ENCODE measurements at places on chromosomes 5 and 9. TPM values are rescaled to one million over a fixed set of nuclear protein-coding genes. Genes with fewer than 3 reads are reported as not detected.

Gene FCN2
- total RNA-seq, result not detected

Gene ACTBL2
- not detected for total RNA-seq

Gene CCNH
- total RNA-seq, result 93.9 TPM

Gene TERT
- total RNA-seq, result not detected

Gene IFNA2
- total RNA-seq, result not detected

Gene MEF2C
- total RNA-seq, result 0.12 TPM

Gene SLC36A3
- not detected for total RNA-seq

Gene ZBED3
- total RNA-seq, result 0.67 TPM

Gene ECM2
- total RNA-seq, result not detected

Gene NFIB
- not detected for total RNA-seq

Gene HMMR
- 0.15 TPM for total RNA-seq

Gene SLF1
- total RNA-seq, result 16.5 TPM

DNA sequence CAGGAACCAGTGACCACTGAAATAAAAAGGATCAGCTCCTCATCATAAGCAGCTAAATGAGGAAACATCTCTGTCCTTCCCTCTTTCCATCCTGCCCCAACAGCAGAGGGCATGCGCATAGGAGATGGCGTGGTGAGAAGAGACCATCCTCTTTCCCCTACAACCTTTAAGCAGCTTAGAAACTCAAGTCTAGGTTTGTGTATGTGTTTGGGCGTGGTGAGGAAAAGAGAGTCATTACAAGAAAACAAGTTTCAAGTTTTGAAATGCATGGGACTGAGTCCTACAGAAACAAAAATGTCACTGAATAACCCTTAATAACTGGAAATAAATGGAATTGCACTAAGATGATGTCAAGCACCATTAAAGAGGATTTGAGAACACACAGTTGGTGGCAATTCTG, 96.4 kb upstream of the IL12B start:
- H3K27ac ChIP-seq, result no peak overlapping the region
- H3K27me3 ChIP-seq, result no peaks in the 10 kb centered on the region
- DNase-seq, result no peak
- peaks cover 21% of the 10 kb centered on the region for H3K4me1 ChIP-seq
- no peaks in the 10 kb centered on the region for H3K36me3 ChIP-seq
- H3K4me3 ChIP-seq, result no peak overlapping the region

DNA sequence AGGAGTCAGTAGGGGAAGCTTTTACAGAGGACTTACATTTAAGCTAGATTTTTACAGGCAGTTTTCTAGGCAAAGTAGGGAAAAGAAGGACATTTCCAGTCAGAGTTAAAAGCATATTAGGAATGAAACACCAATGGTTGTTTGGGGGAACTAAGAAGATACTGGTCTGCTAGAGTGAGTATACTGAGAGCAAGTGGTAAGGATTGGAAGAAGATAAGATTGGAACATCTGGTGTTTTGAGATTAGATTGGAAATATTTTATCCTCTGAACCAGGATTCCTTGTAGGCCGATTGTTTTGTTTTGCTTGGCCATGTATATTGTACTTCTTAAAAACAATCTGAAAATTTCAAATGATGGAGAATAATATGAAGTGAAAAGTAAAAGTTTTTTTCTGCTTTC, 7.7 kb downstream of the FBXO38 start:
- no peak overlapping the region for H3K4me3 ChIP-seq
- H3K4me1 ChIP-seq, result peaks cover 45% of the 10 kb centered on the region
- H3K27ac ChIP-seq, result no peak overlapping the region
- peaks cover 8% of the 10 kb centered on the region for H3K36me3 ChIP-seq
- H3K27me3 ChIP-seq, result no peaks in the 10 kb centered on the region

GRCh38 chr5:86354664-86355063, 263.1 kb upstream of the COX7C start:
- no peak for DNase-seq
- no peak overlapping the region for H3K27ac ChIP-seq
- H3K4me3 ChIP-seq, result no peak overlapping the region
- H3K4me1 ChIP-seq, result no peaks in the 10 kb centered on the region
- H3K27me3 ChIP-seq, result no peaks in the 10 kb centered on the region

- no peak overlapping the region for H3K4me3 ChIP-seq
- no peak overlapping the region for H3K27ac ChIP-seq
- no peaks in the 10 kb centered on the region for H3K27me3 ChIP-seq
- H3K4me1 ChIP-seq, result no peaks in the 10 kb centered on the region
These were observed 69.2 kb upstream of the SREK1 start for GRCh38 chr5:66074901-66075300.

DNA sequence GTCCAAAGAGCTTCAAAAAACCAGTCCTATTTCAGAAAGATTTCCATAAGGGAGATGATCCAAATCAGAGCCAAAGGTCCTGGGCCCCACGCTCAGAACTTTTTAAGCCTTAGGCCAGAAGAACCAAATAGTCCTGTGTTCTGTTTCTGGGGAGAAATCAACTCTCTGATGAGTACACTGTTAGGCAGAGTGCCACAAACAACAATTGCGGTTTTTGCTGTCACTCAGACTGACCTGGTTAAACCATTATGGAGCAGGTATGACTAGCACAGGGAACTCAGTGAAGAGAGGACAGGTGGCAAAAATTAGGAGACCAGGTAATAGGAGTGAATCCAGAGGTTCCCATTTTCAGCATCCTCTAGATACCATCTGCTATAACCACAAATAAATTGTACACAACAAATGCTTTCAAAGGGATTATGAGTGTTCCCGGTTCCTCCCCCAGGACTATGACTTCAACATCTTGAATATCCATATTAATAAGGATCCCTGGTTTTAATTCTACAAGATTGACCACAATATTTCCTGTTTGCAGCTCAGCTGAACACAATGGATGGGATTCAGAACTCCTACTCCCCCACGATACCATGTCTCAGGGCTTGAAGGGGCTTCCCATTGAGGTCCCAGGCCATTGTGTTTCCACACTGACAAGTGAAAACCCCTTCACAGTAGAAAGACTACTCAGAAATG, 52.1 kb upstream of the FREM1 start:
- no peaks in the 10 kb centered on the region for H3K27me3 ChIP-seq
- H3K27ac ChIP-seq, result no peak overlapping the region
- H3K4me3 ChIP-seq, result no peak overlapping the region
- H3K4me1 ChIP-seq, result peaks cover 7% of the 10 kb centered on the region
- no peak for DNase-seq

- no peaks in the 10 kb centered on the region for H3K36me3 ChIP-seq
- no peak overlapping the region for H3K4me3 ChIP-seq
- no peak for DNase-seq
- H3K4me1 ChIP-seq, result no peaks in the 10 kb centered on the region
- no peaks in the 10 kb centered on the region for H3K27me3 ChIP-seq
These were observed 273.7 kb upstream of the DMRT1 start for GRCh38 chr9:567747-568305.

GRCh38 chr9:447230-448025, 232.8 kb downstream of the DOCK8 start:
- peak overlapping the region; percentile 3 for H3K27ac ChIP-seq
- DNase-seq, result peak; percentile 87
- H3K4me3 ChIP-seq, result no peak overlapping the region
- H3K36me3 ChIP-seq, result peaks cover 64% of the 10 kb centered on the region
- H3K4me1 ChIP-seq, result peaks cover 22% of the 10 kb centered on the region
- H3K27me3 ChIP-seq, result no peaks in the 10 kb centered on the region

- H3K27me3 ChIP-seq, result no peaks in the 10 kb centered on the region
- DNase-seq, result no peak
- no peaks in the 10 kb centered on the region for H3K4me1 ChIP-seq
These were observed 98.1 kb upstream of the CCDC112 start for GRCh38 chr5:115394531-115394930.

DNA sequence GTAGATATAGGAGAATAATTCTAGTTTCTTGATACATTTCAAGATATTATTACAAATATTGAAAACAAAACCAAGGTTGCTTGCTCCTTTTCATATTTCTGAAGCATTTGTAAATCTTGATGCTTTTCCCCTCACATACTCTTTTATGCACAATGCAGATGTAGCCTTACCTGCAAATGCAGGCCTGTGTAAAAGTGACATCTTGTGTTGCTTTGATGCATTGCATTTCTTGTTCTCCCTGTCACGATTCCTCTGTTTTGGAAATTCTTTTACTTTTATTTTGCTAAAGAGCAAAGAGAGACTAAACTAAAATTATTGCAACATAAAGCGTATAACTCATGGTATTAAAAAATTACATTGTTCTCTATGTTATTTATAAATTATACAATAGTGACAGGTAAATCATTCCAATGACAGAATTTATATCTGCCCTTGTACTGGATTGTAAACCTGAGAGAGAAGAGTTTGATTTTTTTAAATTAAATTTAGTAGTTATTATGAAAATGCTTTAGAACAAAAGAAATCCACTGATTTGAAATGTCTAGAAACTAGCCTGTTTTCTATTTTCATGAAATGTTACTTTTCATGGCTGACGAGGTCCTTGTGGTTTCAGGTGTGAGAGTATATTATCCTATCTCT, 970.0 kb downstream of the MAT2B start:
- no peaks in the 10 kb centered on the region for H3K4me1 ChIP-seq
- H3K27ac ChIP-seq, result no peak overlapping the region
- no peak for DNase-seq

DNA sequence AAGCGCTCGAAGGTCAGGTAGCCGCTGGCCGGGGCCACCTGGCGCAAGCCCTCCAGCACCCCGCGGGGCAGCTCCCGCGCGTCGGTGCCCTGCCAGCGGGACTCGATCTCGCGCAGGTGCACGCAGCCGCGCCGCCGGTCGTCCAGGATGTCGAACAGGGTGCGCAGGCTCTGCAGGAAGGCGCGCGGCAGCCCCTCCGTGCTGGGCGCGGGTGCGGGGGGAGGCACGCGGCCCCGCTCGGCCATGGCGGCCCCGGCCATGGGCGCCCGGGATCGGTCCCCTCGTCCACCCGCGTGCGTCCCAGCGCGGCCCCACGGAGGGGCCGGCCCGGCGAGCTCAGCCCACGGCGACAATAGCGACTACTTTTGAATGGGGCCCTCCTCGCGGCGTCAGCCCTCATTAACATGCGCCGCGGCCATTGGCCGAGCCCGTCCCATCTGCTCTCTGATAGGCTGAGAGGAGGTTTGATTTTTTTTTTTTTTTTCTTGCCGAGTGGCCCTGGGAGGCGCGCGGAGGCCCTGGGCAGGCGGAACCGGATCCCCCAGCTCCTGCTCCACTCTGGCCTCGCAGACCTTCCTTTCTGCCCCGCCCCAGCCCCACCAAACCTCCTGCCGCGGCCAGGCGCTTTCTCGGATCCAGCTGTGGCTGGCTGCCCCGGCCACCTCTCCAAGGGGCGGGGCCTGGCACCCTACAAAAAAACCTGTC, at the start of gene SAPCD2:
Gene SAPCD2 (minus strand): TSS at position 357 of the 705 bp plus-strand sequence. CDS start 97 bp downstream, at position 260.
- peak; percentile 87 for DNase-seq
- H3K4me1 ChIP-seq, result peaks cover 21% of the 10 kb centered on the region
- H3K4me3 ChIP-seq, result no peak within 1 kb of the TSS
- no peaks in the 10 kb centered on the region for H3K27me3 ChIP-seq
- H3K36me3 ChIP-seq, result no peaks in the 10 kb centered on the region
- no peak within 1 kb of the TSS for H3K27ac ChIP-seq

- H3K27ac ChIP-seq, result no peak overlapping the region
- H3K4me1 ChIP-seq, result no peaks in the 10 kb centered on the region
- DNase-seq, result no peak
- H3K36me3 ChIP-seq, result no peaks in the 10 kb centered on the region
- H3K4me3 ChIP-seq, result no peak overlapping the region
These were observed 115.6 kb downstream of the PDE8B start for GRCh38 chr5:77325921-77326541.

DNA sequence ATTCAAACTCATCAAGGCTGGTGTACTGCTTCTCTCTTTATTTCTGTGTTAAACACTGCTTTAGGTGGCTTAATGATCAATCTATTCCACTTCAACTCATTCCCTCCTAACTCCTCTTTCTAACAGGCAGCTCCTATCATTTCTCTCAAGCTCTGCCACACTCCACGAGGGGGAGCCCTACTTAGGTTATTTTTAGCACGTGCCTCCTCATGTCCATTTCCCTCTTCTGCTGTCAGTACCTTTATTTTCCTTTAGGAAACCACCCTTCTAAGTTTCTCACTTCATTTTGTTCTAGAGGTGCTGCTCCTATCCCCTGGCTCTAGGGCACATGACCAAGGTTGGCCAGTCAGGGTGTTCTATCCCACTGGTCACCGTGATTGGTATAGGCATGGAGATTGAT, 6.7 kb upstream of the BRINP1 start:
- no peak overlapping the region for H3K4me3 ChIP-seq
- H3K27me3 ChIP-seq, result no peaks in the 10 kb centered on the region
- no peak overlapping the region for H3K27ac ChIP-seq
- H3K4me1 ChIP-seq, result no peaks in the 10 kb centered on the region

GRCh38 chr5:76371960-76372322, 31.1 kb upstream of the IQGAP2 start:
- H3K4me1 ChIP-seq, result no peaks in the 10 kb centered on the region
- H3K36me3 ChIP-seq, result no peaks in the 10 kb centered on the region
- no peak overlapping the region for H3K27ac ChIP-seq
- DNase-seq, result no peak
- H3K4me3 ChIP-seq, result no peak overlapping the region
- H3K27me3 ChIP-seq, result no peaks in the 10 kb centered on the region

- peak overlapping the region; percentile 82 for H3K27ac ChIP-seq
- H3K4me3 ChIP-seq, result peak overlapping the region; percentile 74
- H3K36me3 ChIP-seq, result no peaks in the 10 kb centered on the region
- peaks cover 41% of the 10 kb centered on the region for H3K4me1 ChIP-seq
- no peaks in the 10 kb centered on the region for H3K27me3 ChIP-seq
These were observed 569 bp downstream of the CAMK4 start for GRCh38 chr5:111224561-111225345.

GRCh38 chr5:159915904-159916840, at the start of gene ADRA1B:
ADRA1B (plus strand) TSS chr5:159916482; CDS start chr5:159916906, 424 bp downstream.
- peaks cover 17% of the 10 kb centered on the region for H3K27me3 ChIP-seq
- peak; percentile 32 for DNase-seq
- no peak within 1 kb of the TSS for H3K4me3 ChIP-seq
- H3K36me3 ChIP-seq, result no peaks in the 10 kb centered on the region

GRCh38 chr5:173463207-173463606, 135.0 kb upstream of the STC2 start:
- H3K4me1 ChIP-seq, result no peaks in the 10 kb centered on the region
- DNase-seq, result peak; percentile 22
- H3K27ac ChIP-seq, result no peak overlapping the region
- H3K36me3 ChIP-seq, result no peaks in the 10 kb centered on the region

GRCh38 chr9:68492806-68493205, 47.9 kb downstream of the TMEM252 start:
- H3K27ac ChIP-seq, result no peak overlapping the region
- H3K4me3 ChIP-seq, result no peak overlapping the region
- H3K27me3 ChIP-seq, result no peaks in the 10 kb centered on the region
- no peaks in the 10 kb centered on the region for H3K4me1 ChIP-seq
- H3K36me3 ChIP-seq, result no peaks in the 10 kb centered on the region
- no peak for DNase-seq

- peak overlapping the region; percentile 44 for H3K27ac ChIP-seq
- H3K4me3 ChIP-seq, result peak overlapping the region; percentile 49
- DNase-seq, result peak; percentile 82
- H3K4me1 ChIP-seq, result peaks cover 28% of the 10 kb centered on the region
- no peaks in the 10 kb centered on the region for H3K36me3 ChIP-seq
These were observed 33.5 kb upstream of the CRB2 start for GRCh38 chr9:123322273-123323195.

Data from CD4-positive, alpha-beta memory T cell (primary cell).